ENCODE measurements at places on chromosomes 11 and 22. TPM values are rescaled to one million over a fixed set of nuclear protein-coding genes. Genes with fewer than 3 reads are reported as not detected.

CASP5 gene
- not detected for total RNA-seq

TBX1 gene
- not detected for total RNA-seq

OR2AG1 gene
- not detected for total RNA-seq

KIAA1671 gene
- total RNA-seq = 3.2 TPM

PHF21B gene
- total RNA-seq = not detected

- no peak overlapping the region for H3K4me3 ChIP-seq
- no peaks in the 10 kb centered on the region for H3K27me3 ChIP-seq
- H3K27ac ChIP-seq = no peak overlapping the region
- DNase-seq = no peak
- peaks cover 5% of the 10 kb centered on the region for H3K4me1 ChIP-seq
These were observed 1086.3 kb downstream of the FAM181B start for GRCh38 chr11:81647374-81647773.

- DNase-seq = no peak
- no peaks in the 10 kb centered on the region for H3K27me3 ChIP-seq
- no peak overlapping the region for H3K4me3 ChIP-seq
- peaks cover 43% of the 10 kb centered on the region for H3K4me1 ChIP-seq
These were observed 4.2 kb downstream of the FAR1 start for GRCh38 chr11:13672576-13673210.

DNA sequence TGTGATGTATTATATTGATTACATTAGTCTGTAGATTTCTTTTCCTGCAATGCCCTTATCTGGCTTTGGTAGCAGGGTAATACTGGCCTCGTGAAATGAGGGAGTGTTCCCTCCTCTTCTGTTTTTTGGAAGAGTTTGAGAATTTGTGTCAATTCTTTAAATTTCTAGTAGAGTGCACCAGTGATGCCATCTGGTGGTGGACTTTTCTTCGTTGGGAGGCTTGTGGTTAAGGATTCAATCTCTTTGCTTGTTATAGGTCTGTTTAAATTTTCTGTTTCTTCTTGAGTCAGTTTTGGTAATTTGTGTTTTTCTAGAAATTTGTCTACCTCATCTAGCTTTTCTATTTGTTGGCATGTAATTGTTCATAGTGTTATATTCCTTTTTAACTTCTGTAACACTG is 18.9 kb downstream of the SHANK3 start:
- H3K4me3 ChIP-seq = no peak overlapping the region
- no peak overlapping the region for H3K27ac ChIP-seq
- H3K4me1 ChIP-seq = no peaks in the 10 kb centered on the region
- peaks cover 33% of the 10 kb centered on the region for H3K27me3 ChIP-seq

- H3K27me3 ChIP-seq = no peaks in the 10 kb centered on the region
- no peak for DNase-seq
- H3K27ac ChIP-seq = no peak overlapping the region
- H3K4me1 ChIP-seq = peaks cover 8% of the 10 kb centered on the region
These were observed 7.9 kb upstream of the CTSC start for GRCh38 chr11:88345408-88345807.

DNA sequence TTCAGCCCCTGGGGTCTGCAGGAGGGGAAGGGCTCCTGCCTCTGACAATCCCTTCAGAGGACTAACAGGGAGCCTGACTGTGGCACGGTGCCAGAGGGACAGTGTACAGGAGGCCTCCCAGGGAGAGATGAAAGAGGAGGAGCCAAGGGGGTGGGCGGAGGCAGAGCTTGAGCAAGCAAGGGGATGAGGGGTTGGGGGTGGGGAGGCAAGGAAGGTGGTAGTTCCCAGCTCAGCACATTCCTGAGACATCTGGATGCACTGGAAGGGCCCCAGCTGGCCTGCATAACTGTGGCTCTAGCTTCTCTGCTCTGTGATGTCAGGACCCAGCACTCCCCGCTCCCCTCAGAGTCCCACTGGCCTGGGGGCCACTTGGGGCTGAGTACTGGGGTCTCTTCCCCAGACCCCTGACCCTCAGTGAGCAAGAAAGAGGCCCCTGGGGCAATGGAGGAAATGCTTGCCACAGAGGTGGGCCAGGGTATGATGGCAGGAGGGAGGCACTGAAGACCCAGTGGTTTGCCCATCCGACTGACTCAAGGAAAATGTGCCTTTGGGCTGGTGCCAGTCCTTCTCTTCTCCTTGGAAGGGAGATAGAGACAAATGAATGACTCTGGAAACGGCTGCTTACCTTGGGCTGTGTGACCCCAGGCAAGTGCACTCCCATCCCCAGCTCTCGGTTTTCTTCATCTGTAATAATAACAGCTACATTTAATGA is 13.3 kb downstream of the CREB3L1 start:
- H3K36me3 ChIP-seq = peaks cover 3% of the 10 kb centered on the region
- peaks cover 2% of the 10 kb centered on the region for H3K4me1 ChIP-seq
- H3K27me3 ChIP-seq = peaks cover 25% of the 10 kb centered on the region
- DNase-seq = no peak
- no peak overlapping the region for H3K4me3 ChIP-seq

DNA sequence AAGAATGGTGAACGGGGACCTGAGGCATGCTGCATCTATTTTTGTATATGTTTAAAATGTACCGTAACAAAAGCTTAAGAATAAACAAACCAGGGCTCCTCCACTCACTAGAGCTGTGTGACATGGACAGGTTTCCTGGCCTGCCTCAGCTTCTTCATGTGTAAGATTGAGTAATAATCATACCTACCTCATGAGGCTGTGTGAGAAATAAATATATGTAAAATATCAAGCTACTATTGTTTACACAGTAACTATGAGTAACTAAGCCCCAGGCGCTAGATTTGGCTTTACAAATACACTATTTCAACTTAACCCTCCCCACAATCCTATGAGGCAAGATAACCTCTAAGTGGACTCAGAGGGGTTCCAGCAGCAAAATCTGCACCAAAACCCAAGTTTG is 66.4 kb downstream of the SMCO4 start:
- no peak for DNase-seq
- H3K36me3 ChIP-seq = no peaks in the 10 kb centered on the region
- no peaks in the 10 kb centered on the region for H3K27me3 ChIP-seq
- peaks cover 2% of the 10 kb centered on the region for H3K4me1 ChIP-seq
- no peak overlapping the region for H3K27ac ChIP-seq
- H3K4me3 ChIP-seq = no peak overlapping the region

- no peak for DNase-seq
- H3K27ac ChIP-seq = no peak overlapping the region
- H3K36me3 ChIP-seq = no peaks in the 10 kb centered on the region
- no peaks in the 10 kb centered on the region for H3K27me3 ChIP-seq
- H3K4me1 ChIP-seq = no peaks in the 10 kb centered on the region
These were observed 369.4 kb upstream of the ISX start for GRCh38 chr22:34696557-34696956.

DNA sequence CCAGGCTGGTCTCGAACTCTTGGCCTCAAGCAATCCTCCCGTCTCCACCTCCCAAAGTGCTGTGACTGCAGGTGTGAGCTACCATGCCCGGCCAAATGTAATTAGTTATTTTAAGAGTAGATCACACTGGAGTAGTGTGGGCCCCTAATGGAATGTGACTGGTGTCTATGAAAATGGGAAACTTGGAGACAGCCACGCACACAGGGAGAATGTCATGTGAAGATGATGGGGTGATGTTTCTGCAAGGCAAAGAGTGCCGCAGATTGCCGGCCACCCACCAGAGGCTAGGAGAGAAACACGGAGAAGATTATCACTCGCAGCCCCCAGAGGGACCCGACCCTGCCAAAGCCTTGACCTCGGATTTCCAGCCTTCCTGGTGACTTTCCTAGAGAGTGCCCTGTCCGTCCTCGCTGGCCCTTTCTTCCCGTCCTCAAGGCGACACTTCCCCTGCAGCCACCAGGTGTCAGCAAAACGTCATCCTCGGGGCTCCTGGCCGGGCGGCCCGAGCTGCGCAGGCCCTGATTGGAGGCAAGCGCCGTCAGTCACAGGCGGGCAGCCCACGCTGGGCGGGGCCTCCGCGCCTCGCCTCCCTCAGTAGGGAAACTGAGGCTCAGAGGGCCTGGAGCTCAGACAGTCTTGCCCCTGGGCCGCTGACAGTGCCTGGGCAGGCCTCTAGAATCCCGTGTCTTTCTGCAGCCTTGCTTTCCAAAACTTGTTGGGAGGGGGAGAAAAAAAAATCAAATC is 16.3 kb downstream of the CRYBB2 start:
- H3K27me3 ChIP-seq = peaks cover 73% of the 10 kb centered on the region
- no peak overlapping the region for H3K4me3 ChIP-seq
- peaks cover 5% of the 10 kb centered on the region for H3K4me1 ChIP-seq

DNA sequence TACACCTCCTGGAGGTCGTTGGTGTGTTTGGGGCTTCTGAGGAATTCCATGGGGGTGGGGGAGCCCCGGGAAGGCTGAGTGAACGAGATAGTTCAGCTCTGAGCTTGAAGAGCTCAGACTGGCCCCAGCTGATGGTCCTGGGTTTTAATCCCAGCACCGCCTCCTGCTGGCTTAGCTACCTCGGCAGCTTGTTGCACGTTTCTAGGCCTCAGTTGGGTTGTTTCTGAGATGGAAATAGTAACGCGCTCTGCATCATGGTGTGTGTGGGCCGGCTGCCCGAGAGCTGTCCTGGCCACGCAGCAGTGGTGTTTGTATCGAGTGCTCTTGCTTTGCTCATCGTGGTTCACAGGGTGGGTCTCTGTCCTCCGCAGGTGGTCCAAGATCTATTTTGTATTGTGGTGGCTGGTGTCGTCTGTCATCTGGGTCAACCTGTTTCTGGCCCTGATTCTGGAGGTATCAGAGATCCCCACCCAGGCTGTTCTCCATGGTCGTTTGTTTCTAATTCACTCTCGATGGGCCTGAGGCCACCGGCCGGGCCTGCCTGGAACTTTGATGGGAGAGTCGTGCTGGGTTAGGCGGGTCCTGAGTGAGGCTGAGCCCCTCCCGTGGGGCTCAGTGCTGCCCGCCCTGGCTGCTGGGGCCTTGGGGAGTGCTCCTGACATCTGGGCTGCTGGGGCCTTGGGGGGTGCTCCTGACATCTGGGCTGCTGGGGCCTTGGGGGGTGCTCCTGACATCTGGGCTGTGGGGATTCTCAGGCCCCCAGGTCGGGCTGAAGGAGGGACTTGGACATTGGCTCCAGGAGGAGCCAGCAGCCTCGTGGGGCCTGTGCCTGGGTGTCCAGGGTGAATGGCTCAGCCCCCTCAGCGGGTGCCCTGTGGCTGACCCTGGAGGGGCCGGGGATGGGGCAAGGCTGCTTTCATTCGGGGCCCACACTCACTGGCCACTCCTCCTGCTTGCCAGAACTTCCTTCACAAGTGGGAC is 37.7 kb downstream of the TPCN2 start:
- no peak for DNase-seq
- H3K4me1 ChIP-seq = peaks cover 6% of the 10 kb centered on the region
- H3K27ac ChIP-seq = peak overlapping the region; percentile 32
- no peaks in the 10 kb centered on the region for H3K36me3 ChIP-seq
- no peaks in the 10 kb centered on the region for H3K27me3 ChIP-seq
- no peak overlapping the region for H3K4me3 ChIP-seq

DNA sequence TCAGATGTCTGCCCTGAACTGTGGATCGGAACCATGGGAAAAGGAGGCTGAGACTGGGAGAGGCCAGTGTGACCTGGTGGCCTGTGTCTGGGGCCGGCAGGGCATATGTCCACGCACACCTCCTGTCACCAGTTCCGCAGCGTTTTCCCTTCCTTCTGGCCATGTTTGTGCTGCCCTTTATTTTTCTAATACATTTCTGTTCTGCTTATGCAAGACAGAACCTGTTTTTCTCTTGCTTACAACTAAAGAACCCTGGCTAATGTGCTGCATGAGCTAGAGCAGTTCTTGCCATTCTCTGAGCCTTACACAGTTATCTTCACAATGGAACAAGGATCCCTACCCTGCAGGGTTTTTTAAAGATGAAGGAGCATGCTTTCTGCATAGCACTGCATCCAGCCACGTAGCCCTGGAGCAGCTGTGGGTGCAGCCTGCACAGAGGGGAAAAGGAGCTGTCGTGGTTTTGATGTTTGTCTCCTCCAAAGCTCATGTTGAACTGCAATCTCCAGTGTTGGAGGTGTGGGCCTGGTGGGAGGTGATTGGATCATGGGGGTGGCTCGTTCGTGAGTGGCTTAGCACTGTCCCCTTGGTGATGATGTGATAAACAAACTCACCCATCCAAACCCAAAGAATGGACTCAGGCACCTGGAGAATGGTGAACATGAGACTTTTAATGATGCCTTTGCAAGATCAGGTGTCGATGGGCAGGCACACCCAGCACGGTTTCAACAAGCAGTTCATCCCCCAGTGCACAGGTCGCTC is 84.8 kb upstream of the SHANK2 start:
- no peak overlapping the region for H3K27ac ChIP-seq
- DNase-seq = no peak
- peaks cover 38% of the 10 kb centered on the region for H3K27me3 ChIP-seq

GRCh38 chr11:128628325-128628673 is 40.9 kb upstream of the ETS1 start:
- H3K36me3 ChIP-seq = no peaks in the 10 kb centered on the region
- H3K4me1 ChIP-seq = peaks cover 69% of the 10 kb centered on the region
- H3K27me3 ChIP-seq = no peaks in the 10 kb centered on the region
- no peak for DNase-seq

DNA sequence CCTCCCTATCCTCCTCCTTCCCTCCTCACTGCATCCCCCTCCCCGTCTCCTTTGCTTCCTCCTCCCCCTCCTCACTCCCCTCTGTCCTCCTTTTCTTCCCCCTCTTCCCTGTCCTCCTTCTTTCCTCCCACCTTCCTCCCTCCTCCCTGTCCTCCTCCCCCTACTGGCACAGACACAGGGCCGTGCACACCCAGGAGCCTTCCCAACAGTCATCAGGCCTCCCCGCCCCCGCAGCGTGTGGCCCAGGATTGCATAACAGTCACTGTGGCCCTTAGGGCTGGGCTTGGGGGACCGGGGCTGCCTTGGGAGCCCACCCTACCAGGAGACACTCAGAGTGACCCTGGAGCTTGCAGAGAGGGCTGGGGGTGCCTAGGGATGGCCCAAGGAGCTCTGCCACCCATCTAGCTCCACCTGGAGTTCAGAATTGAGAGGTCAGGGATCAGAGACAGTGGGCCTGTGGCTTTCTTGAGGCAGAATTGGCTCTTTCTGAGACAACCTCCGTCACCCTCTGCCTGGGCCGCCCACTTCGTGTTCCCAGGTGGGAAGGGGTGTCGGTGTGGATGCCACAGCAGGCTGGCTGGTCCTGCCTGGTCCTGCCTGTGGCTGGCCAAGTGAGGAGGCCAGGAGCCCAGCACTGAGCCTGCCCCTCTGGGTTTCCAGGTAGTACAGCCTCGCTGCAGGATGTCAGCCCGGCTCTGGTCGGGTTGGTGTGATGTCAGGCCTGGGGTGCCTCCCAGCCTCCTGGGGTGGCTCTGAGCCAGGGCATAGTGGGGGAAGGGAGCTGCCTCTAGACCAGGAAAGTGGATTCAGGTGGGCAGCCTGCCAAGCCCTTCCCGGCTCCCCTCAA is 1.6 kb downstream of the SPI1 start:
- peak overlapping the region; percentile 1 for H3K4me3 ChIP-seq
- no peaks in the 10 kb centered on the region for H3K36me3 ChIP-seq
- DNase-seq = no peak
- no peaks in the 10 kb centered on the region for H3K27me3 ChIP-seq
- H3K27ac ChIP-seq = no peak overlapping the region
- H3K4me1 ChIP-seq = peaks cover 4% of the 10 kb centered on the region
